ENCODE measurements at places on chromosomes 6 and 20. TPM values are rescaled to one million over a fixed set of nuclear protein-coding genes. Genes with fewer than 3 reads are reported as not detected.

DNA sequence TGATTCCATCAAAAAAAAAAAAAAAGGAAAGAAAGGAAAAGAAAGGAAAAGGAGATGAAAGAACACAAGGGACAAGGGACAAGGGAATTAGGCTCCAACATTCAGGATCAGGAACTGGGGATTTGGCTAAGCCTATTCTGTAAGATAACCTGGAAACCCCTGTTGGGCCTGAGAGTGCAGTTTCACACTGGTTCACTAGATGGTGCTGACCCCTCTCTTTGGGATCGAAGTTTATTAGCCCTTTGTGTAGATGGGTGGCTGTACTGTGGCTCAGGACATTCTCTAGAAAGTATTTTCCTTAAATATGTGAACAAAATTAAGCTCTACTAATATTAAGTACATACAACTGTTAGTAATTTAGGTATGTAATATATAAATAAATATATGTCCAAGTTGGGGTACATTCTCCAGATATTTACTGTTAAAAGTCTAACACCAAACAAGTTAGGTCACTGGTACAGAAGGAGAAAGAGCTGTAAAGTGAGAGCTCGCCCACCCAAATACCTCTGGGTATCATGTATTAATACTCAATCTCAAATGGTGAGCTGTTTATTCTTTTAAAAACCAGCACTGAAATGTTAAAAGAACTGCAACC lies 6.3 kb downstream of the OR2A4 start:
- peak; percentile 20 for DNase-seq

DNA sequence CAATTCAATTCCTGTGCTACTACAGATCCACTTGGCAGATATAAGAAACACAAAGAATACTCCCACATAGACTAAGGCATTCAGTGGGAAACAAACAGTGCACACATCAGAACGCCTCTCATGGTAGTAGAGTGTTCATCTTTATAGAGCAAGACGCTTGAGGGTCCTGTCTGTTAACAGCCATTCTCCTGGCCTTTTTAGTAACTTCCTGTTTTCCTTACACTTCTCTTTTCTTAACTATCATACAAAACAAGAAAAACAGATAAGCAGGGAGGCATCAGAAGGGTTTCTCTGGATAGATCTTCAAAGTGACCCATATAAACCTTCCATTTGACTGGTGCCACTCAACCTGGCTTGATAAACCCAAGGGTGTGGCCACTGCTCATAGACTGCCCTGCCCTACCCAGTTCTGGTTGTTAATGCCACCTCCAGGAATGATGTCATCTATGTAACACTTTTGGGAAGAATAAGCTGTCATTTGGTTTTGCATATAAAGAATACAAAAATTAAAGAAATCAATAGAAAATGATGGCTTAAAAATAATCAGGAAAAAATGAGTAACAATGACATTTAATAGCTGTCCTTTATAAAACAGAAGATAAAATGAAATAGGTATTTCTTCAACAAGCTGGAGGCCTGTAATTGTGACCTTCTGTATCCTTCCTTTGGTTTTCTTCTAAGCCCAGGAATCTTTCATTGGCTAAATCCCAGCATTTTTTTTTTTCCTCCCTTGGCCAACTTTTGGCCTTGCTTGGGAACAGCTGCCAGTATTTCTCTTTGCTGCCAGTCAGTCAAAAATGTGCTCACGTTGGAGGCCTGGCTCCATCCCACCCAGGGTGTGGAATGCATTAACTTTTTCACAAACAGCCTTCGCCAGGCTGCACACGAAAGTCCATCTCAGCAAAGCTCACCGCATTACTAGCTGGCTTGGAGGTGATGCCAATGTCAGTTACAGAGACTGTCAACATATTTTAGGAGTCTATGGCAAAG lies 103.5 kb downstream of the GJA10 start:
- no peak for DNase-seq

- DNase-seq = no peak
Observed at GRCh38 chr6:116827561-116828240, 1.2 kb downstream of the GPRC6A start.

DNA sequence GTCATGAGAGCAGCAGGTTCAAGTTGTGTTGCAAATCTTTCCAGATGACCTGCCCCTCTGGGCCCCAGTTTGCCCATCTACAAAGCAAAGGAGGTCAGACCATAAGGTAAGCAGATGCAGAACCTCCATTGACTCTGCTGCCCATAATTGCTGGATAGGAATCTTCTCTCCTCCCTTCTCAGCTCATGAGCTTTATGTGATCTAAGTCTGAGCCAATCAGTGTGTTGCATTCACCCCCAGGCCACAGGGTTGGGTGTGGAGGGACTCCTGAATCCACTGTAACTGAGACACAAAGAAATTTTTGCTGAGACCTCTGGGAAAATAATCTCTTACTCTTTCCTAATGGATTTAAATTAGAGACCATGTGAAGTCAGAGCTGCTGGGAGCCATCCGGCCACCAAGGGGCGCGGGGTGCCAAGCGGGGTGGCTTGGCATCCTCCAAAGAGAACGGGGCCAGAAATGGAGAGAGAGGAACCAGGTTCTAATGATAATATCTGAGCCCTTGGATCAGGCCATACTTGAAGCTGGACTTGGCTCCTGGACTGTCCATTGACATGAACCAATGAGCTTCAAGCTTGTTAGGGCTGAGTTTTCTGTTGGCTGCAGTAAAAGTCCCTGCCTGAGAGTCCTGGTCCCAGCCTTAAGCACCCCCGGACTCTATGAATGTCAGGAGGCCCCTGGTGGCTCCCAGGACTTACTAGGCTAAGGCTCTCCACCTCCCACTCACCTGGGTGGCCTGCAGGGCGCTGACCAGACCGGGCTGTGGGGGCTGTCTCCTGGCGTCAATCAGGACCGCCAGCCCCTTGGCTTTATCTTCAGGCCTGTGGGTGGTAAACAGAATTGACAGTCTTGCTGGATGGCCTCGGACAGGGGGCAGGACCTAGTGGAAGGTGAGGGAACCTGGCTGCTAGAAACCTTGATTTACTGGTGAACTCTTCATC lies 32.8 kb downstream of the KIAA1755 start:
- DNase-seq = no peak

DNA sequence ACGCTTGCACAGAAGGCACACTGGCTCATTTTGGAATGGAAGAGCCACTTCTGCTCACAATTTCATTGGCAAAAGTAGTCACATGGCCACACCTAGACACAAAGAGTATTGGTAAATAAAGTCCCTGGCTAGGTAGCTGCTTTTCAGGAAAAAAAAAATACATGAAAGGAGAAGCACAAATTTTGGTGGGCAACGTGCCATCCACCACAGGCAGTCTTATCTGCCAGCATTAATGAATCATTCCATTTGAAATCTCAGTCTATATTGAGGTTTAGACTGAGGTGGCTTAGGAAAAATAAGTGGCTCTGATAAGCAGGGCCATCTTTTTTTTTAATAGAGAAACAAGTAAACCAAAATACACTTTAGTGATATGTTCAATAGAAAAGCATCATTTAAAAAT lies 44.3 kb downstream of the ADGRB3 start:
- no peak for DNase-seq

DNA sequence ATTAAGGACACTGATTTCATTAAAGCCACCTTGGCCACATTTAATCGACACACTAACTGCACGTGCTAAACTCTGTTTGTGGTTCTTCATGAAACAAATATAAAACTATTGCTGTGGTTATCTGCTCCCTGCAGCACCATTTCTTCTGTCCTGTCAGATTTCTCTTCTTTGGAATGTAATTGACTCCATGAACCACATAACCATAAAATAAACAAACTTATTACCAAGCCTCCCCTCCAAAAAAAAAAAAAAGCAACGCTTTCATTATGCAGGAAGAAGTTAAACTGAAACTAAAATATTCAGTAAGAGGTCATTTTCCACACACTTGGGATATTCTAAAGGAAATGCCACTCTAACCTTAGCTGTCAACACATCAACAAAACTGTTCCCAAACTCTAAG lies 319.1 kb upstream of the NT5E start:
- DNase-seq = no peak

DNA sequence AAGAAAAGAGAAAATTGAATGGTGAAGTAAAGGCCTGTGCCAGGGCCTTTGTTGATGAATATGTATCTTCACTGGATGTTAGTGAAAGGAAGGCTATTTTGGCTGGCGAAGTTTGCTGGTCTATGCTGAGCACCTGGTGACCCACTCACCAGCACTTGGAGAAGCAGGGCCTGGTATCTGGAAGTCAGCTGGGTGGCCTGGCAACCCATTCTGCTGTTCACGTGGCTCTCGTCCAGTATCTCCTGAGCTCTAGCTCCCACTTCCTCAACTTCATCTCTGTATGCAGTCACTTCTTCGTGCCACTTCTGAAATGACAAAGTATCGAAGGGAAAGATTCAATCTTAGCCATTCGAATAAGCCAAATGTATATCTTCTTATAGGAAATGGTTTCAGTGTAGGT lies 283.7 kb downstream of the SYNE1 start:
- no peak for DNase-seq

GRCh38 chr20:48298851-48299484 lies 513.7 kb upstream of the SULF2 start:
- DNase-seq = peak; percentile 38

- no peak for DNase-seq
Observed at GRCh38 chr6:2111162-2111677, 134.2 kb downstream of the GMDS start.

DNA sequence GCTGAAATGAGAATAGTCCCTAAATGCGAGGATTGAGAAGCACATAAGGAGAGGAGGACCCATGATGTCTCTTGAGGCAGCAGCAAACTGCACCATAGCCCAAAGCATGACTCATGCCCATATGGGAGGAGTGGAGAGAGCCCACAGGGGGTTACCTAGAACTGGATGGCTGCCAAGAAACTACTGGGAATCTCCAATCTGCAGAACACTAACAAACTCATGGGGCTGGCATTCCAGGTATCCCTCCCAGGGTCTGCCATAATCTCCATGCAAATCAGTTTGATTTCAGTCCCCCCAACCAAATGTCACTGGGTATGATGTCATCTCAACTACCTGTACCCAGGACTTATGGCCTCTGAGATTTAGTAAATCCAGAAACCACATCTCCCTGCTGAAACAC lies 410.5 kb downstream of the PTPRT start:
- DNase-seq = no peak

- peak; percentile 57 for DNase-seq
Observed at GRCh38 chr6:82057846-82058554, 189.5 kb downstream of the IBTK start.

GRCh38 chr20:5146099-5146668 lies 19.4 kb downstream of the CDS2 start:
- DNase-seq = no peak

Gene LGSN
- polyA plus RNA-seq = 0.96 TPM

Gene LKAAEAR1
- polyA plus RNA-seq = 0.30 TPM

Gene SYCP2
- polyA plus RNA-seq = 13.0 TPM

Gene ME1
- 13.6 TPM for polyA plus RNA-seq

Gene OR11A1
- not detected for polyA plus RNA-seq

Gene PNLDC1
- polyA plus RNA-seq = 0.12 TPM

Gene MOG
- 0.13 TPM for polyA plus RNA-seq

Gene RING1
- 48.2 TPM for polyA plus RNA-seq

Gene CD109
- polyA plus RNA-seq = 13.5 TPM

Gene LINC00237
- polyA plus RNA-seq = not detected

Gene IL17A
- not detected for polyA plus RNA-seq

All from right lung (tissue), 10 donors.